ENCODE measurements at places on chromosomes 1 and 21. TPM values are rescaled to one million over a fixed set of nuclear protein-coding genes. Genes with fewer than 3 reads are reported as not detected.

The MRAP gene
- total RNA-seq, result not detected

The ITGB2 gene
- total RNA-seq, result 447 TPM

The ZFP69 gene
- 4.1 TPM for total RNA-seq

The C8A gene
- total RNA-seq, result not detected

The CSMD2 gene
- total RNA-seq, result not detected

The SMIM34 gene
- not detected for total RNA-seq

The ALDH4A1 gene
- 3.7 TPM for total RNA-seq

The TTC39A gene
- total RNA-seq, result not detected

The S100B gene
- 0.20 TPM for total RNA-seq

The CFAP45 gene
- 0.57 TPM for total RNA-seq

The VSIG8 gene
- total RNA-seq, result not detected

Data from T-helper 2 cell treated with Interferon-gamma antibody and Interleukin-4, amounts not matched to agents 100 ng/mL and 5 ng/mL, for 36 hours (primary cell).